IPS DF 6.9 (cell line): ENCODE measurements at places on chromosomes 6 and 20.

GRCh38 chr6:100880149-100880852 lies 828 bp downstream of the ASCC3 start:
- no peak for DNase-seq

DNA sequence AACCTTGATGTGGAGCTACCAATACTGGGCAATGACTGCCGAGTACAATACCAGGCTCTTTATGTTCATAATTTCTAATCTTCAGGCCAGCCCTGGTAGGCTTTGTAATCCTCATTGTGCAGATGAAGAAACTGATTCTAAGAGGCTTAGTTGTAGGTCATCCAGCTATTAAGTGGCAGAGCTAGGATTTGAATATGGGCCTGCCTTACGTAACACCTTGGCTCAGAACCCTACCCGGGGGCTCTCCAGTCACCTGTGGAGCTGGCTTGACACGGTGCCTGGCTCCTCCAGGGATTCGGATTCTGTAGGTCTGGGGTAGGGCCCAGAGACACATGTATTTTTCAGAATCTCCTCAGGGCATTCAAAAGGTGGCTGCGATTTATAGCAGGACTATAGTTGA lies 515.5 kb downstream of the QKI start:
- DNase-seq, result no peak

GRCh38 chr6:130655586-130655985 lies 171.6 kb upstream of the SMLR1 start:
- no peak for DNase-seq

- DNase-seq, result no peak
Observed at GRCh38 chr6:69774740-69775584, 21.8 kb downstream of the LMBRD1 start.

DNA sequence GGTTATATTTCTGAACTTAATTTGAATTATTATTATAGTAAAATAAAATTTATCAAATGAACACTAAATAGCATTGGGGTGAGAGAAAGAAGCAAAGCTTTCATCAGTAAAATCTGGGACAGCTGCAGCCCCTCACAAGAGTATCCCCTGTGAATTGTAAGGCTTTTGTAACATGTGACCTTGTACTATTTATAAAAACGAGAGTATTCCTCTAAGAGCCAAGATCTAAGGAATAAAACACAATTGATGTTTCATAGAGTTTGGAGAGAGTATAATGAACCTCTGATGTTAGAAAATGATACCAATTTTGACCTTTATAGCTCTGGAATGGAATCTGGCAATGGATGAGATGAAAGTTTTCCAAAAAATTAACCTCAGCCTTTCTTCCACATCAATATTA lies 617.2 kb upstream of the ID4 start:
- no peak for DNase-seq

- no peak for DNase-seq
Observed at GRCh38 chr6:91683240-91683639, 1096.4 kb upstream of the MAP3K7 start.

DNA sequence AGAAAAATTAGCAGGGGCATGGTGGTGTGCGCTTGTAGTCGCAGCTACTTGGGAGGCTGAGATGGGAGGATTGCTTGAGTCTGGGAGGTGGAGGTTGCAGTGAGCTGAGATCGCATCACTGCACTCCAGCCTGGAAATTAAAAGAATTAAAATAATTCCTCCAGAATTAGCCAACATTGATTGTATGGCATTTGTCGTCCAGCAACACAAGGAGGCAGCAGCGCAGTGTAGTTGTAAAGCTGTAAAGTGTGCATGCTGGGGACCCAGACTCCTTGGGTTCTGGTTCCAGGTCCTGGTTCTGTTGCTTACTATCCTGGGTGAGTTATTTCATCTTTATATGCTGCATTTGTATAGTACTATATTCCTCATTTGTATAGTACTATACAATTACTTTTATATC lies 41.4 kb downstream of the PEX7 start:
- DNase-seq, result no peak

GRCh38 chr20:23058240-23058639 lies 8.8 kb upstream of the THBD start:
- no peak for DNase-seq

DNA sequence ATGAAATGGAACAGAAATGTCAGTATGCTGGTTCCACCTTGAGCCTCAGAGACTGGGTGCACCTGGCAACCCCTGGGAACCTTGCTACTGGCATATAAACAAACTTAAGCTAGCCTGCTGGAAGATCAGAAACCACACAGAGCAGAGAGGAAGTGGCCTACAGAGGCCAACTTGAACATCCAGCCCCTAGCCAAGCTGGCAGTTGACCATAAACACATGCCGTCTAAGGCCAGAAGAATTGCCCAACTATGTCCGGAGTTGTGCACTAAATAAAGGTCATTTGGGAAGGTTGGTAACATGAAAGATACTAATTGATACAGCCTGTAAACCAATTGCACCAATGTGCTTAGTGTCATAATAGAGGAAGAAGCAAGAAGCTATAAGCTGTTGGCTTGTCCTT lies 266.6 kb upstream of the BTBD3 start:
- no peak for DNase-seq

DNA sequence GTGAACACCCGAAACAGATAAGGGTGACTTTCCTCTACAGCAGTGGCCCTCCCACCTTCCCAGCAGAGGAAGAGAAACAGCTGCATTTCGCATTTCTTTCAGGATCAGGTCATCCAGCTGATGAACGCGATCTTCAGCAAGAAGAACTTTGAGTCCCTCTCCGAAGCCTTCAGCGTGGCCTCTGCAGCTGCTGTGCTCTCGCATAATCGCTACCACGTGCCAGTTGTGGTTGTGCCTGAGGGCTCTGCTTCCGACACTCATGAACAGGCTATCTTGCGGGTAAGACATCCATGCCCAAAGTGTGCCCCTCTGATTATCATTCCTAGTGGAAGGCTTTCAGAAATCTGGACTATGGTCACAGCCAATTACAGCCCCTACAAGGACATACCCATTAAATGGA lies 27.8 kb upstream of the MROH8 start:
- no peak for DNase-seq

GRCh38 chr6:108667993-108668392 lies 107.3 kb downstream of the FOXO3 start:
- DNase-seq, result no peak

DNA sequence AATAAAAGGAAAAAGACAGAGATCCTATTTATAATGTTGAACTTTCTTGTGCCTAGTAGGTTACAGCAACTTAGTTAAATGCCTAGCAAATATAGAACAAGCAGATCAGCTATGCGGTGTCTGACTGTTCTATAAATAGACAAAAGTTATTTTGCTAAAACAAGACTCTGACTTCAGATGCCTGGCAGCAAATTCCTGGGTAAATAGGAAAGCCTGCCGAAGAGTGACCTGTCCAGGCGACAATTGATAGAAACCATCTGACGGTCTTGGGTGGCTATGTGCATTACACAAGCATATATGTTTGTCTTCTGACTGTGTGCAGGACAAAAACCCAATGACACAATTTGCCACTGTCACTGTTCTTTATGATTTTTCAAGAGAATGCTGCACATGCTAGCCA lies 38.0 kb upstream of the PDE10A start:
- no peak for DNase-seq

DNA sequence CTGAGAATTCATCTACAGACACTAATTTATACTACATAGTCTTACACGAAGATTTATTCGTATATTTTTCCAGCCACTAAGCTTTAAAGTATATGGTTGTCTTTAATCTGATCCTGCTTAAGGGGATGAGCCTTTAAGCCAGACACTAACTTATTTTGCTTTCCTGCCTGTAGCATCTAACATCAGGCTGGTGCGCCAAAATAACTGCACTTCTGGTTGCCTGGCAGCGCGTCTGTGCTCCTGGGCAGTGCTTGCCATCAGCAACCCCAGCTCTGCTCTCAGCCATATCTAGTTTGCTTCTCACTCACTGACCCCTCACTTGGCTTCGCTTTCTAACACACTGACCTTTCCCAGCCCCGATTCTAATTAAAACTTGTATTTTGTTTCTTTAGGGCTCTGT lies 21.8 kb downstream of the HMGCLL1 start:
- DNase-seq, result no peak

DNA sequence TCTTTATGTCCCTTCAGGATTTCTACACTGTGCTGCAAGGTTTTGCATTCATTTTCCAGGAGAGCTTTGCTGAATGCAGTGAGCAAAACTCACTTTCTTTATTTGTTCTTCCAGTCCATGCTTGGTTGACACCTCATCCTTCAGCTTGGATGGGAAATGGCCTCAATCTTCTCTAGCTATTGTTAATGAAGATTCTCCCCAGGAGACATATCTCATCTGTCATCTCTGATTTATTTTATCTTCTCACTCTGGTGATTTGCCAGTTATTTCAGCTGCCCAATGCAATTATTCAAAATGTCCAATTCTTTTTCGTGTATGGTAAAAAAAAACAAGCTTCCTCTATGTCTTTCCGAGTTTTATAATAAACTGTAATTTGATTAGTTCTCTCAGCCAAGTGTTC lies 77.9 kb upstream of the PAK5 start:
- DNase-seq, result no peak

- DNase-seq, result no peak
Observed at GRCh38 chr6:79803917-79804316, 143.4 kb downstream of the ELOVL4 start.
